ENCODE measurements at places on chromosomes 13 and 19. TPM values are rescaled to one million over a fixed set of nuclear protein-coding genes. Genes with fewer than 3 reads are reported as not detected.

Gene ZNF331
- 7.2 TPM for total RNA-seq

Gene NDFIP2
- total RNA-seq: 120 TPM

Gene ZNF446
- 9.3 TPM for total RNA-seq

Gene PTGIR
- under 0.01 TPM for total RNA-seq

Gene NCR1
- not detected for total RNA-seq

Gene TMEM221
- 0.17 TPM for total RNA-seq

Gene LIG4
- total RNA-seq: 21.9 TPM

Gene KANK2
- total RNA-seq: 18.2 TPM

Gene ZNF534
- total RNA-seq: not detected

Gene LRG1
- total RNA-seq: not detected

Gene CEACAM8
- not detected for total RNA-seq

Gene ADM5
- total RNA-seq: 0.50 TPM

Gene KIR2DL4
- total RNA-seq: not detected

Gene DOCK6
- total RNA-seq: 22.0 TPM

Gene EDNRB
- not detected for total RNA-seq

Gene CGB3
- not detected for total RNA-seq

Gene ZNF69
- 8.5 TPM for total RNA-seq

Gene CACNG6
- not detected for total RNA-seq

Gene LINGO3
- total RNA-seq: not detected

Gene LSR
- total RNA-seq: 166 TPM

Gene OR7D2
- not detected for total RNA-seq

Gene IGFL3
- total RNA-seq: 295 TPM

Gene ZNF525
- total RNA-seq: 11.7 TPM

Gene LILRB2
- total RNA-seq: not detected

Gene HRC
- not detected for total RNA-seq

Gene NLRP4
- not detected for total RNA-seq

Gene TMEM272
- total RNA-seq: not detected

Gene ZNF426
- 28.0 TPM for total RNA-seq

Gene CALR3
- total RNA-seq: not detected

Gene TRPM4
- 32.7 TPM for total RNA-seq

Gene ZNF284
- 4.7 TPM for total RNA-seq

Gene HMGB1
- 78.0 TPM for total RNA-seq

Gene NFIC
- 45.4 TPM for total RNA-seq

Gene PCDH8
- total RNA-seq: not detected

Gene MARCHF2
- total RNA-seq: 21.9 TPM

Gene ZSCAN18
- total RNA-seq: 59.3 TPM

Gene CPB2
- total RNA-seq: not detected

Gene VMAC
- 3.5 TPM for total RNA-seq

Gene MAB21L1
- 5.3 TPM for total RNA-seq

Gene ZNF547
- 2.3 TPM for total RNA-seq

Gene FLT1
- not detected for total RNA-seq

Gene CAPN12
- 1.0 TPM for total RNA-seq

Gene KLHL26
- 5.6 TPM for total RNA-seq

Gene COL5A3
- total RNA-seq: 1.6 TPM

Gene KLF1
- not detected for total RNA-seq

Gene GSX1
- total RNA-seq: not detected

Gene PEAK3
- not detected for total RNA-seq

Gene PLA2G4C
- 3.2 TPM for total RNA-seq

Gene C5AR2
- total RNA-seq: 0.09 TPM

Gene CRLF1
- total RNA-seq: 7.1 TPM

Gene EFNA2
- total RNA-seq: 0.33 TPM
